Esophagus squamous epithelium (tissue), 5 donors: ENCODE measurements at places on chromosomes 11 and 22. TPM values are rescaled to one million over a fixed set of nuclear protein-coding genes. Genes with fewer than 3 reads are reported as not detected.

DNA sequence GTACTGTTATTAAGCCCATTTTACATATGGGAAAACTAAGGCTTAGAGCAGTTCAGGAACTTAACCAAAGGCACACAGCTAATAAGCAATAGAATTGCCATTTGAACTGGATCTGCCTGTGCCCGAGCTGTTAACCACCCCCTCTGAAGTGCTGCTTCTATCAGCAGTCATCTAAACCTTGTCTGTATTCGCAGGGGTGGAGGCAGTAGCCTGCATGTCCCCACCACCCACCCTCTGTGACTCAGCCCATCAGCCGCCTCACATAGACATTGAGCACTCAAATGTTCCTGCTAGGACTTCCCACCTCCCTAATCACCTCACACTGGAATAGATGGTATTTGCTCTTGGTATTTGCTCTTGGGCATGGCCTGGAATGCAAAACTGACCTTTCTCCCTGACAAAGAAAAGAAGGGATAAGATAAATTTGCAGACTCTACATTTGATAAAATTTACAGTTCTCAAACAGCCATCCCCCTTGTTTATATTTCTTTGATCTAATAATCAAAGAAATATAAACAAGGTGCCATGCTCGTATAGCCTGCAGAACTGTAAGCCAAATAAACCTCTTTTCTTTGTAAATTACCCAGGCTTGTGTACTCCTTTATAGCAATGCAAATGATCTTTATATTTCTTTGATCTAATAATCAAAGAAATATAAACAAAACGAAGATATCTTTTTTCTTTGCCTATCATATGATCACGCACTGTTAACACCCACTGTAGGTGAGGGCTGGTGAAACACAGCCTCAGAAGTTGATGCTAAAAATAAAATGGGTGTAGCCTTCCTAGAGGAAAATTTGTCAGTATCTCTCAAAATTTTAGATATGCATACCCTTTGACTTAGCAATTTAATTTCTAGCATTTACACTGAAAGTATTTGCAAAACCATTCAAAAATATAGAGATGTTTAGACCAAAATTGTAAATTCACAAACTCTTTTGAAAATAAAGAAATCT lies 15.9 kb downstream of the DKK3 start:
- no peak overlapping the region for H3K27ac ChIP-seq
- no peak overlapping the region for H3K4me3 ChIP-seq
- H3K36me3 ChIP-seq, result no peaks in the 10 kb centered on the region
- no peak for DNase-seq
- H3K27me3 ChIP-seq, result no peaks in the 10 kb centered on the region

Gene AIFM3
- total RNA-seq, result 0.57 TPM

Gene MYO7A
- total RNA-seq, result 0.15 TPM

- no peaks in the 10 kb centered on the region for H3K4me1 ChIP-seq
- no peak overlapping the region for H3K4me3 ChIP-seq
- H3K27ac ChIP-seq, result no peak overlapping the region
- H3K36me3 ChIP-seq, result no peaks in the 10 kb centered on the region
- DNase-seq, result no peak
Measured at GRCh38 chr11:122869622-122870021, 12.9 kb upstream of the JHY start.

GRCh38 chr11:1749395-1750351 lies 722 bp downstream of the IFITM10 start:
- peak overlapping the region; percentile 38 for H3K27ac ChIP-seq
- peaks cover 36% of the 10 kb centered on the region for H3K27me3 ChIP-seq
- H3K4me1 ChIP-seq, result peaks cover 22% of the 10 kb centered on the region
- DNase-seq, result no peak
- peak overlapping the region; percentile 37 for H3K4me3 ChIP-seq

Gene SLC16A8
- not detected for total RNA-seq

DNA sequence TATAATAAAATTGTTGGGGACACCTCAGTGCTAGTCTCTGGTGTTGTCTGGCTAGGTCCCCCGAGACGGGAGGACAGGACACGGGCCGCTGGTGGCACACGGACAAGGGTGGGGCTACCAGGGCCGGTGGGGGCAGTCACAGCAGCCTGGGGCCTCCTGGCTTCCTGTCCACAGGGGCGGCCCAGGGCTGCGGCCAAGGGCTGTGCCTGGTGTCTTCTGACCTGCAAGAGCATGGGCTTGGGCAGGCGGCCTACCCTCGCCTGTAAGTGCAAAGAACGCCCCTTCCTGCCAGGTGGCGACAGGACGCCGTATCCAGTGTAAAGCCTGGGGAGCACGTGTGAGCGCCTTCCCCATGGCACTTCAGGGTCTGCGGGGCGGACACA lies 3.6 kb downstream of the LRFN4 start:
- DNase-seq, result no peak
- H3K36me3 ChIP-seq, result no peaks in the 10 kb centered on the region
- no peak overlapping the region for H3K27ac ChIP-seq
- H3K27me3 ChIP-seq, result no peaks in the 10 kb centered on the region

DNA sequence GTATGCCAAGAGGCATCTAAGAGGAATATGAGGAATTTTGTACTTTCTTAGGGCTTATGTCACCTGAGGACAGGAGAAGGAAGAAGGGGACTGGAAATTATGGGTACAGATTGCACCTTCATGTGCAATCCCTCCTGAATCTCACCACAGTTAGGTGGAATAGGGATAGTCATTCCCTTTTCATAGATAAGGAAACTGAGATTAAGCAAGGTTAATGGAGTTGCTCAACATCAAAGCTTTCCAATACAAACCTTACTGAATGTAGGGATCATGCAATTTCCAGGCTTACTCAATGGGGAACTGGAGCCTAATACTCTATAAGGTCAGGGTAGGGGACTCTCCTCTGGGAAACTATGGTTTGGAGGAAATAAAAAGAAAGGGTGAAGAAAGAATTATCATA lies 133.0 kb downstream of the C11orf87 start:
- no peaks in the 10 kb centered on the region for H3K27me3 ChIP-seq
- no peaks in the 10 kb centered on the region for H3K36me3 ChIP-seq
- no peak overlapping the region for H3K27ac ChIP-seq

Gene OR10A2
- not detected for total RNA-seq

GRCh38 chr11:116335078-116335477 lies 437.7 kb downstream of the BUD13 start:
- no peaks in the 10 kb centered on the region for H3K36me3 ChIP-seq
- DNase-seq, result no peak
- no peaks in the 10 kb centered on the region for H3K4me1 ChIP-seq
- no peak overlapping the region for H3K4me3 ChIP-seq

- no peak overlapping the region for H3K4me3 ChIP-seq
- H3K27ac ChIP-seq, result no peak overlapping the region
- DNase-seq, result no peak
- H3K36me3 ChIP-seq, result peaks cover 47% of the 10 kb centered on the region
Measured at GRCh38 chr22:29979777-29980321, 96.9 kb downstream of the MTMR3 start.

Gene YPEL4
- total RNA-seq, result not detected
